ENCODE measurements at places on chromosomes 11 and 22. TPM values are rescaled to one million over a fixed set of nuclear protein-coding genes. Genes with fewer than 3 reads are reported as not detected.

OR52K1 gene
- total RNA-seq = not detected

DNA sequence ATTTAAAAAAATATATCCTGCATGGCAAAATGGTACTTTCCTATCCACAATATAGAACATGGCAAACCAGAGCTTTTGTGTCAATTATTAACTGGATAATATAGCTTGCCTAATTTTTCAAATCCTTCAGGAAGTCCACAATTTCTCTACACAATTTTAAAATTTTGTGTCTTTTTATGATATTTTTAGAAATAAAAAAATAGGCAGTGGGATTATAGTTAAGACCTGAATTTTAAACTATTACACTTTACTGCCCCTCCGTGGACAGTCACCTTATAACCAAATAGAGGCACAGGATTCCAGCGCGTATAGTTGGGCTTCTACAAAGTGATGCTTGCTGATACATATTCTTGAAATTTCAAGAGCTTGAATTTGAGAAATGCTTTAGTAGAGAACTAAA lies 2.1 kb upstream of the DMC1 start:
- DNase-seq = peak; percentile 34

SYT7 gene
- total RNA-seq = 0.77 TPM

PRRG4 gene
- total RNA-seq = 1.7 TPM

PARVG gene
- 9.5 TPM for total RNA-seq

DNA sequence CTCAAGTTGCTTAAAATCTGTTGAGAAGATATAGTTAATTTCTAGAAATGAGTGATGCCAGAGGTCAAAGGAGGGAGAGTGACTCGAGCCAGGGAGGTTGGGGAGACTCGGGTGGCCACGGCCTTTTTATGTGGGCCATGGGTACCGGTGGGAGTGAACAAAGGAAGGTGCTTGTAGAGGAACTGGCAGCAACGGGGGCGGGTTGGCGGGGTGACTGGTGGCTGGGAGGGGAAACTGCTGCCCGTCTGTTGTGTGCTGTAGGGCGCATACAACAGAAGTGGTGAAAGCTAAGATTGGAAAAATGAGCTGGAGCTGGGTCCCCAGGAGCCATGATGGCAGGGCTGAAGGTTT lies 5.4 kb downstream of the DAGLA start:
- DNase-seq = no peak

- DNase-seq = peak; percentile 60
These were observed 8.4 kb upstream of the PMM1 start for GRCh38 chr22:41598081-41598480.

DNA sequence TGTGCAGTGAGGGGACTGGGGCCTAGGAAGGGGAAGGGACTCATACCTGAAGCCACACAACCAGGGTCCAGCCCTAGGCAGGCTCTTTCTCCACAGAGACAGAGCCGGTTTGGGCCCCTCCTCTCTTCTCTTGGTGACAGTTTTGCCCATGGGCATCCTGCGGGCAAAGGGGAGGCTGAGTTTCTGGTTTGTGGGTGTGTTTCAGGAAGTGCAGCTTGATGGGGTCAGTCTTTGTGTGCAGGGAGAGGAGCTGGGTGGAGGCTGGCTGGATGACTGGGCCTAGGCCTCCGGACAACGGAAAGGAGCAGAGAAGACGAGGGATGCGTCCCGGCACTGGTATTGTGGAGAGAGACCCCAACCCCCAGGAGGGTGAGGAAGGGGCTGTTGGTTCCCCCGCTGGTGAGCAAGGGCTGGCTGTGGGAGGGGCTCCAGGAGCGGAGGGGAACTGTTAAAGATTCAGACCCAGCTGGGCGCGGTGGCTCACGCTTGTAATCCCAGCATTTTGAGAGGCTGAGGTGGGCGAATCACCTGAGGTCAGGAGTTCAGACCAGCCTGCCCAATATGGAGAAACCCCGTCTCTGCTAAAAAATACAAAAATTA lies 23.4 kb upstream of the CELSR1 start:
- no peak for DNase-seq

DNA sequence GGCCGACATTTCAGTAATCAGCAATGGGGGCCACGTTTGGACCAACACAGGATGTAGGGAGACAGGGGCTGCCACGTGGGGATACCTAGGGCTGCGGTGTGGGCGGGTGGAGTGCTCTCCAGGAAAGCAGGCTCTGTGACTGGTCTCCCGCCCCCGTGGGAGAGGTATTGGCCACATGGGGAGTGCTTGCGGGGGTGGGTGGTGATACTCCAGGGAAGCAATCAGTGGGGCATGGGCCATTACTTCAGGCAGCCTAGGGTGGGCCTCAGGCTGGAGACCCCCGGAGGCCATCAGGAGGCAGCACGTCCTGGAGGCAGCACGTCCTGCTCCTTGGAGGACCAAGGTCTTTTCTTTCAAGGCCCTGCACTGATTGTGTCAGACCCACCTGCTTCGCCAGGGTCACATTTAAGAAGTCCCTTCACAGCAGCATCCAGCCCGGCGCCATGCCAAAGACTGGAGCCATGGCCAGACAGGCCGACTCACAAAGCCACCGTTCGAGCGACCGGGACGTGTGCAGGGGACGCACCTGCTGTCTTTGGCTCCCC lies 3.0 kb upstream of the MUC2 start:
- DNase-seq = peak; percentile 54

- DNase-seq = no peak
These were observed 10.4 kb upstream of the TIMP3 start for GRCh38 chr22:32791056-32791455.

DNA sequence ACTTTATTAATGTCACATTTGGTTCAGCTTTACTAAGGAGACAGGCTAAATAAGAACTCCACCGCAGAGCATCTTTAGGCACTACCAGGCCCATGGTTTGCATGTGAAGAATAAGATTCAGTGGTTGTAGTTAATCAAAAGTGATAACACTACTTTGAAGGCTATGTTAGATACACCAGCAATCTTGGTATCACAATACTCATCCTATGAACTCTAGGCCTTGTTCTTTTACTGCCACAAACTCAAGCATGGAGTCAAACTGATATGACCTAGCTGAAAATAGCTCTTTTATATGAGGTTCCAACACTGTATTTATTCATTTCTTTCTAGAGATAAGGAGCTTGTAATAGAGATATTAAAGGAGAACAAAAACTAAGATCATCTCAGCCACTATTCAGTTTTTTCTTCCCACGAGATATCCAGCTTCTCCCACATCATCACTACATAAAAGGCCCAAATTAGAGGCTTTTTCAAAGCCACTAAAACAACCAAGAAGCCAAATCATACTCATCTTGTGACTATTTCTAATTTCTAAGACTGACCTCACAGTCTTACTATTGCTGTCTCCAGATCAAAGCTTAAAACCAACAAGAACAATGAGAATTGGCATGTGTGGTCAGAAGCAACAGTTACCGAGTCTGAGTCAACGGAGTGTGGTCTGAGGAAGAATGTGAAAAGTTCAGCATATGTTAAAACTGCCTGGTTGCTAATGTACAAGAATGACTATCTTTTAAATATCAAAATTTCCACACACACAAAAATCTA lies 25.1 kb upstream of the GUCY1A2 start:
- peak; percentile 90 for DNase-seq

GRCh38 chr11:62889484-62890437 lies 9.1 kb downstream of the SLC3A2 start:
- no peak for DNase-seq

MADD gene
- total RNA-seq = 17.0 TPM

DNA sequence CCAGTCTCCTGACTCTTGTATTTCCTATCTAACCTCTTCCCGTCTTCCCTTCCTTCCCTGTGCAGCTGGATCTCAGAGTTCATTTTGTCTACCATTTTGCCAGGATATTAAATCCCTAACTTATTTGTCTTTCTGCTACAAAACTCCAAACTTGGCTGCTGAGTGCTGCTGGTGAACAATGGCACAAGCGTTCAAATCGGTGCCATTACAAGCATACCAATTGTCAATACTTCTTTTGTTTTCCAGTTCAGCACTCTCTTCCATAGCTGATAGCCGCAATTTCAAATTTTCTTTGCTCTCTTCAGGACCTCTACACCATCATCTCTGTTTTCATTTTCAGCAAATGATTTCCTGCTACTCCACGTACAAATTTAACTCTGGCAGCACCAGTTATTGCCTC lies 13.4 kb downstream of the IL18 start:
- DNase-seq = no peak

DNA sequence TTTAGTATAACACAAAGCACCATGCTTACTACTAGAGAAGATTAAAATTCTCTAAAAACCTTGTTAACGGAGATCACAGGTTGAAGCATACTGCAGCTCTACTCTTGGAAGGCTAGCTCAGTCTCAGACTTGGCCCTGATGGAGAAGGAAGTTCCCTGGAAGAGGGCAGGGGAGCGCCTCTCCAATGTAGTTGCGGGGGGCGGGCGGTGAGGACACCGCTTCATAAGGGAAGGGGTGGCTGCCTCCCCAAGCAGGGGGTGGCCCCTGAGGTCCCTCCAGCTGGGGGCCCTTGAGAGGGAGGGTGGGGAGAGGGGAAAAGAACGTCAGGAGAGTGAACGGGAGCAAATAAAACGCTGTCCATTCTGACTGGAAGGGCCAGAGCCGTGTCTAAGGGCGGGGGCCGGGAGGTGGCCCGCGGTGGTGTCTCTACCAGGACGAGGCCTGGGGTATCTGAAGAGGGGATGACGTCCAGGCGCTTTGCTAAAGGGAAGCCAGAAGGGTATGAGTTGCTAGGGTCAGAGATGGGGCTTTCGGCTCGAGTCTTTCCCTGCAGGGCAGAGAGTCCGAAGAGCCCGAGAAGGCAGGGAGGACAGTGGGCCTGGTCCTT lies 553 bp upstream of the USP47 start:
- DNase-seq = peak; percentile 23

- no peak for DNase-seq
These were observed 133.2 kb upstream of the MPPED2 start for GRCh38 chr11:30719371-30719770.

DNA sequence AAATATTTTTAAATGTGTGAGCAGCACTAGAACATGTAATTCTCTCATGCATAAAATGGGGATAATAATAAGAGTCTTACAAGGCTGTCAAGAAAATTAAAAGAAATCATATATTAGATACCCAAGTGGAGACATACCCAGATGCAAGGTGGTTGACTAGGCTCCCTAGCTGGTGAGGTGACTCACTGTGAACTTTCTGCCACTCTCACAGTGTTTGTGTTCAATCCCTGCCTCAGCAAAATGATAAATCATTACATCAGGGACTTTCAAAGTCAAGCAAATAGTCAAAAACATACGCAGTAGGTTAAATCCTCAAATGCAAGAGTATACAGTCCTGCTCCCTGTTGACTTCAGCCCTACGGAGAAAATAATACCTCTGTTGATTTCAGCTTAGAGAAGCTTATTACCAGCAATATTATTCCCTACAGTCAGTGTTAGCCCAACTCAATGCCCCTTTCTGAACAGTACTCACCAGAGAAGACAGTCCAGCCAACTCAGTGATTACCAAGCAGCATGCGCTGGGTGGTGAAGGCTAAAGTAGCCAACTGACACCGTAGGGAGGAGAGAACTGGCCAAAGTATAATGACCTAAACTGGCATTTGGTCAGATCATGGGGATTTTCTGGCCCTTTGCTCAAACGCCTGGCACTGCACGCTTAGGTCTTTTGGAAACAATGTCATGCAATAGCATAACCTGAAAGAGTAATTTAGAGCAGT lies 73.1 kb upstream of the BARX2 start:
- no peak for DNase-seq

DNA sequence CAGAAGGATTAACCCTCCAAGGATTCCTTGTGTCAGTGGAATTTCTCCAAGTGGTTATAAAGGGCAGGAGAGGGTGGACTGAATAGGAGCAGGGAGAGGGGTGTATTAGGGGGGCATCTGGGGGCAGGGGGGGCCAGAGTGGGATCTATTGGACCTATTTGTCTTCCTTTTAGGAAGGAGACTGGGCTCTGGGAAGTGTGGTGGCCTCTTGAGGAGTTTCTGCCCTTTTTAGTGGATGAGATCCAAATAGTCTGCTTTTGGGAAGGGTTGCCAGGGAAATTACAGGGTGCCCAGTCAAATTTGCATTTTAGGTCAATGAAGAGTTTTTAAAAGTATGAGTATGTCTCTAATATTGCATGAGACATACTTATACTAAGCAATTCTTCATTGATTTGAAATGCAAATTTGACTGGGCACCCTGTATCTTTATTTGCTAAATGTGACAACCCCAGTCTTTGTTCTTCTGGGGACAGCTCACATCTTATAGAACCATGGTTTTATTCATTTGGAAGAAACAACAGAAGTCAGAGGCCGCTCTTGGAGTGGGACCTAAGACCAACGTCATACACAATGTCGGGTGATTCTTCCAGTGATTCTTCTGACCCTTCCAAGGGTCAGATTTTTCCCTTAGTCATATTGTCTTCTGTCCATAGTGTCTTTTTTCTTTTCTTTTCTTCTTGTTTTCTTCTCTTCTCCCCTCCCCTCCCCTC lies 429 bp upstream of the SLC22A6 start:
- no peak for DNase-seq

DNA sequence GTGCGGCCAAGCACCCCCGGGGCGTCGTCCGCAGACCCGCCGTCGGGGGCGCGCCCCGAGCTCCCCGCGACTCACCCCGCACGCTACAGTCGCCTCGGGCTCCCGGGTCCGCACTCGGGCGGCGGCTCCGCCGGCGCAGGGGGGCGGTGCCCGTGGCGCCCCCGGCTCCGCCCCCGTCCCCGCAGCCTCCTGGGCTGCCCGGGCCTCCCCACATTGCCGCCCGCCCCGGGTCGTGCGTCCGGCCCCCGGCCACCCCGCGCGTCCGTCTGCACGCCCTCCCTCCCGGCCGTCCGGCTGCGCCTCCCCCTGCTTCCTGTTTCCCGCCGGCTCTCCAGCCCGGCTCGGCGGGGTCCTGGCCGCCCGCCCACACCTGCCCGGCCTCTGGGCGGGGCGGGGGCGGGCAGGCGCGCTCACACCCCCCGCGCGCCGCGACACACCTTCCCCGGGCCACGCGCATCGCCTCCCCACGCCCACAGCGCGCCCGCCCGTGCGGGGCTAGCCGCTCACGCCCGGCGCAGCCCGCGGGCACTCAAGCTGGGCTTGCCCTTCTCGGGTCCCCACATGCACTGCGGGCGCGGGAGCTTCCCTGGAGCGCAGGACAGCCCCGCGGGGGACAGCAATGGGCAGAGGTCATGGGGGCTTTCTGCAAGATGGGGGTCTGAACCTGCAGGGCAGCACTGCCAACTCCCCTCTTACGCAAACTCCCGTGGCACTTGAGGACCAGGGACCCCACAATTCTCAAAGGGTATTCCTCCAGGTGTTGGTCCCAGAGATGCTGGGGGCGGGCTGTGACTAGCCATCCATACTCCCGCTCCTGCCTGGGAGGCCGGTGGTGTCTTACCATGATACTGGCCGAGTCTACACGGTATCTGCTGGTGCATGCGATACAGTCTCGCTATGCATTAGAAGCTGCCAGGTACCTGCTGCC lies at the start of gene CARD10:
TSS of gene CARD10 (minus strand) at position 148 of the 928 bp plus-strand sequence. CDS start 215 bp downstream, outside the sequence.
- peak; percentile 60 for DNase-seq

DNA sequence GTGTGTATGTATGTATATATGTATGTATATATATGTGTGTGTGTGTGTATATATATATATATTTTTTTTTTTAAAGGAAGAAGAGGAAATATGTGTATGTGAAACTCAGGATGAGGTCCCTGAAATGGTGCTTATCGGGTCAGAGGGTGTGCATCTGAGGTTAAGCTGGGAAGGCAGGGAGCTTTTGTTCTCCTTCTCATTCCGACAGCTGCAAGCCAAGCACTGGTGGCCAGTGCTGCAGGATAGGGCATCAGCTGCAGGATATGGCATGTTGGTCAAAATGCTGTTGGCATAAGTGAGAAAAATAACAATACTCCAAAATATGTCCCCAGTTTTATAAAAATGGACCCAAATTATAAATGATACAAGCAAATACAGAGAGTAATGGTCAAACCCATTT lies 7.4 kb downstream of the SNRPD3 start:
- no peak for DNase-seq

GRCh38 chr22:19430890-19431541 lies 517 bp downstream of the HIRA start:
- DNase-seq = peak; percentile 30

All from Daoy (cell line).